ENCODE measurements at places on chromosomes 11 and 22.

DNA sequence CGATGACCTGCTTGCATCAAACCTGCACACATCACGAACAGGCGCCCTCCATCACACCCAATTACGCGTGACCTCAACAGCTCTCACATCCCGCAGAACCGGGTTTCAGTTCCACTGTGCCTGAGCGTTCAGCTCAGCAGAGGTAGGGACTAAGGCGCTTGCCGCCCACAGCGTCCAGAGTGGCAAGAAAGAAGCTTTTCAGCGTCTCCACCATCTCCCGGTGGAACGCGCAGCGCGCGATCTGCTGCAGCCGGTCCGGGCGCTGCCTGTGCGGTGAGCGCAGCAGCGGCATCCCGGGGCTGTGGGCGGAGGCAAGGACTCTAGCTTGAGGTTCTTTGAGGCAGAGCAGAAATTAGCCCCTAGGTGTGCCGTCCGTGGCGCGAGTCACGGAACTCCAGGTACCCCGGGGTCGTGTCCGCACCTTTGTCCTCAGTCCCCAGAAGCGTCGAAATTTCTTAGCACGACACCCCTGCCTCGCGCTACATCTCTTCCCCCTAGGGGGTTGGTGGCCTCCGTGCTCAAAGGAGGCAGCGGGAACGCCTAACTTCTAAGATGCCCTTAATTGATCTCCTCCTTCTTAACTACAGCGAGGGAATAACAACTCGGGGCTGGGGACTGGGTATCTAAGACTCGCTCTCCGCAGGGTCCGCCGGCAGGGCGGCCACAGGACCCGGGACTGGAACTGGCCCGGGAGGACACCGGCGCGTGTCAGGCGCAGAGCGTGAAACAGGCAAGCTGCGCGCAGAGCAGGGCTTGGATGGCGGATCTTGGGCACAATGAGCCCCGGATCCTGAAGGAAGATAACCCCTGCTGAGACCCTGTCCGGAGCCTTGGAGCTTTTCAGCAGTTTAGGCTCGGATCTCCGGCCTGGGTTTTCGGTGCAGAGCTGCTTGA is 1.7 kb upstream of the CALCA start:
- DNase-seq, result peak; percentile 19

DNA sequence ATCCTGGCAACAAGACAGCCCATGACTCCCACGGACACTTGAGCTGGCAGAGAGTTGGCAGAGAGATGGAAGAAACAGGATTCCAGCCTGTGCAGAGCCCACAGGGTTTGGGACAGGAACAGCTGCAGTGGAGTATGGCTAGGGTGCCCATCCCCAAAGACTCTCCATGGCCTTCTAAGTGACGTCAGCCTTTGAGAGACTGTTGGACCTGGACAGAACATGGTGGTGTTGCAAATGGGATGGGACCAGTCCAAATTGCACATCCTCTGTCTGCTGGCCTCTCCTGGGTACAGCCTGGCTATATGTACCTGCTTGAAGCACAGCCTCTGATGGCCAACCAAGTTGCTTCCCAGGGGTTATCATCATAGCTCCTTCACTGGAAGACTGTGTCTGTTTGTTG is 34.5 kb downstream of the NOX4 start:
- DNase-seq, result no peak

- DNase-seq, result no peak
These were observed 15.5 kb downstream of the SNRPD3 start for GRCh38 chr22:24571266-24571665.

DNA sequence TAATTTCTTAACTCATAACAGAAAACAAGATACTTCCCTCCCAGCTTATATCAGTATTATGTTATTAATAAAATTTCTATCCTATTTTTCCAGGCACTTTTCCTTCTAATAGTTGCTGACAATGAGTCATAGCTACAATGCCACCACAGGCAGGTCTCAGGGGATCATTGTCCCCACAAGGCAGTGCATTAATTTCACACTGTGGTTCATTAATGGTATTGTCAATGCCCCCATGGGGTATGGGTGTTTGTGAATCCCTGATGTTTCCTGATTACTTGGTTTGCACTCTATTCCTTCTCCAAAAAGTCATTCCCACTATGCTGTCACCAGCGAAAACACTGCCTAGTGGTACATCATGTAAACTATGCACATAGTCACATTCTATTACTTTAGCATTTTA is 345.5 kb upstream of the CTSC start:
- no peak for DNase-seq

- peak; percentile 9 for DNase-seq
These were observed 154.9 kb downstream of the TRPC6 start for GRCh38 chr11:101428918-101429317.

DNA sequence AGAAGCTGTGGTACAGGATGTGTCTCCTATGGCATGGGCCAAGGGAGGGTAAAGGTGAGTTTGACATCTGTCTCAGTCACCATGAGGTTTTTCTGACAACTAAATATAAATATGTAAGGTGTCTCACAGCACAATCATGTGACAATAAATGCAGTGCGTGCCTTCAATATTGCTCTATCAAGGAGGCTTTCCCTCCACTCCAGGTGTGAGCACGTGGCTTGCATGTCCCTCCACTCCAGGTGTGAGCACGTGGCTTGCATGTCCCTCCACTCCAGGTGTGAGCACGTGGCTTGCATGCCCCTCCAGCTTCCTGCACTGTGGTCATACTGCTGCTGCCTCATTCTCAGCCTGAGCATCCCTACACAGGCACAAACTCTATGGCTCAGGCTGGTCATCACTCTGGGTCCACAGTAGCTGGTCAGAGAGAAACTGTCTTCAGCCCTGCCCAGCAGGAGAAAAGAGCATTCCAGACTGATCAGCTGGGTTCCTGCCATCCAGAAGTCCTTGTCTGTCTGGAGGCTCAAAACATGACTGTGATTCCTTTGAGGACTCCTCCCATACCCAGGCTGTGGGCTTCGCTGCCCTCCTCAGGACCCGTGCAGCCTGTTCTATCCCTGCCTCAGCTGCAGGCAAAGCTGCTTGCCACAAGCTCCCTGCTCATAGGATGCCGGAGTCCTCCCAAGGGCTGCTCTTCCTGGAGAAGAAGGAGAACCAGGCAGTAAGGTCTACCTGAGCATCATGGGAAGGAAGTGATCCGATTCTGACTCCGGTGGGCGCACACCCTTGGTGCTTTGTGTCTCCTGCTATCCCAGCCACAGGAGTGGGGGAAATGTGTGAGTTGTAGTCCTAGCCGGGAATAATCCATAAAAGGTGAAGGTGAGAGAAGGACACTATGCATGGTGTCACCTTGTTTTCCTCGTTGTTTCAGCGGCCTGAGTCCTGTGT is 33.4 kb upstream of the VPREB1 start:
- DNase-seq, result no peak

GRCh38 chr11:129333873-129334272 is 41.8 kb upstream of the BARX2 start:
- no peak for DNase-seq

GRCh38 chr11:47611348-47611794 is 17.2 kb upstream of the C1QTNF4 start:
- no peak for DNase-seq

DNA sequence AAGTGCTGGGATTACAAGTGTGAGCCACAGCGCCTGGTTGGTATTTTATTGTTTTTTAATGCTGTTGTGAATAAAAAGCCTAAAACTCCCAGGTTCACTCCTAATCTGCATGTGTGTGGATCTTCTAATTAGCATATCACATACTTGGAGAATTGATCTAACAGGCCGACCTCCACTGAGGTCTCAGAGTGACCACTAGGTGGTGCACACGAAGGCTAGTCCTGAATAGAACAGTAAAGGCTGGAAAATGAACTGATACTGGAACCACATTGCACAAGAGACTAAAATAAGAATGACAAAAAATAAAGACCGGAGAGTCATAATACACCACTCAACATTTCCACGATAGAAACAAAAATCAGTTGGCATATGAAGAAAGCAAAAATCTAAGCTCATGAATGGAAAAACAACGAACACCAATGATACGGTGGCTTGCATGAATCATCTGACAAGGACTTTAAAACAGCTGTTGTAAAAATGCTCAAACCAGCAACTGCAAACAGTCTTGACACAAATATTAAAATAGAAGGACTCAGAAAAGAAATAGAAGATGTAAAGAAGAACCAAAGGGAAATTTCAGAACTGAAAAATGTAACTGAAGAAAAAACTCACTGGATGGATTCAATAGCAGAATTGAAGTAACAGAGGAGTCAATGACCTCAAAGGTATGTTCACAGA is 19.2 kb downstream of the PIM3 start:
- DNase-seq, result peak; percentile 54

- DNase-seq, result no peak
These were observed 4.7 kb upstream of the SHISA8 start for GRCh38 chr22:41919357-41920224.

DNA sequence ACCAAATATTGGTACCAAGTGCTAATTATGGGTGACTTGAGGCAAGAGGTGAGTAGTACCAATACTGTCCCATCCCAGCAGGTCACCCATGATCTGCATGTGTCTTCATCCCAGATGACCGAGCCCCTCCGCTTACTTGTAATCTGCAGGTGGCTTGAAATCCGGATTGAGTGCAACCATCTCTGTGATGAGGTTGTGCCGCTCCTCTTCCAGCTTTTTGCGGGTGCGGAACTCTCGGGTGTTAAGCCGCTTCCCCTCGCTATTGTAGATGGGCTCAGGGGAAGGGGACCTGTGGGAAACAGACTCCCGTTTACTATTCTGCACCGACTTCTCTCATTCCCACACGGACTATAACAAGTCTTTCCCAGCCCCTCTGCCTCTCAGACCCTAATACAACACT is 8.2 kb downstream of the SF1 start:
- DNase-seq, result no peak

- DNase-seq, result no peak
These were observed 263.2 kb downstream of the BUD13 start for GRCh38 chr11:116509551-116509950.

GRCh38 chr11:102608699-102609098 is 16.4 kb downstream of the MMP20 start:
- DNase-seq, result no peak

Data from Calu3 (cell line).